ENCODE measurements at places on chromosomes 2 and 18.

- no peak for DNase-seq
Measured at GRCh38 chr2:44940732-44941464, 604 bp upstream of the SIX3 start.

DNA sequence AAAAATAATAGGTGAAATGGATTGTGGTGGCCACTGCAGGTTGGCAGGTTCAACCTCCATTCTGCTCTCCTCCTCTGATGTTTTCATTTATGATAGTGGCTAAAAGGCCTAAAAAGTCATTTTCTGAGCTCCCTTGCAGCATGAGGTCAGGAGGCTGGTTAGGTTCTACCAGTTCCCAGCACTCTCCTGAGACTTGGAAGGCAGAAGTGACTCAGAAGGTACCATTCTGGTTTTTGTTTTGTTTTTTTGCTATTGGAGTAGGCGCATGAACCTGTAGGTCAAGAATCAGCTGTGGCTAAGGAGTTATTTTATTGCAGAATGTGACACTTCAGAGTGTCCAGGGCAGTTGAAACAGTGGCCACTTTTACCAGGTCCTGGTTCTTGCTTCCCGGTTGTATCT lies 181.9 kb downstream of the CCDC102B start:
- no peak for DNase-seq

GRCh38 chr2:170647741-170648436 lies 67.2 kb upstream of the SP5 start:
- DNase-seq, result no peak

DNA sequence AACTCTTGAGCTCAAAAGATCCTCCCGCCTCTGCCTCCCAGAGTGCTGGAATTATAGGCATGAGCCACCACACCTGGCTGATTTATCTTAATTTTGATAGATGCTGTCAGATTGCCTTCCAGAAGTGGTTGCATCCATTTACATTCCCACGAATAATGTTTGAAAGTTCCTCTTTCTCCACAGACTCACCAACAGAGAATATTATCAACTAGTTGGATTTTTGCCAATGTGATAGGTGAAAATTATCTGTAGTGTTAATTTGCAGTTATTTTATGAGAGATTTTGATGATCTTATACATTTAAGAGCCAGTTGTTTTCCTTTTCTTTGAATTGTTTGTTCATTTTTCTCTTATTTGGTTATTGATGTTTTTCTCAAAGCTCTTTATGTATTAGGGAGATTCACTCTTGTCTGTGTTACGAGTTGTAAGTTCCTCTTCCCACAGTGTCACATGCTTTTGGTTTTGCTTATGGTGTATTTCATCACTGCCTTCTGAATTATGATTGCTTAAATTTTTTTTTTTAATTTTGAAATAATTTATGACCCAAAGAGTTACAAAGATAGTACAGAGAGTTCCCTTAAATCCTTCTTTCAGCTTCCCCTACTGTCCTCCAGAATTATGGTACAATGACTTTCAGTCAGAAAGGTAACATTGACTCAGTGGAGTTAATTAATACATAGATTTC lies 20.7 kb upstream of the NT5DC4 start:
- DNase-seq, result no peak

GRCh38 chr2:112217854-112218253 lies 37.0 kb downstream of the ZC3H8 start:
- DNase-seq, result no peak

DNA sequence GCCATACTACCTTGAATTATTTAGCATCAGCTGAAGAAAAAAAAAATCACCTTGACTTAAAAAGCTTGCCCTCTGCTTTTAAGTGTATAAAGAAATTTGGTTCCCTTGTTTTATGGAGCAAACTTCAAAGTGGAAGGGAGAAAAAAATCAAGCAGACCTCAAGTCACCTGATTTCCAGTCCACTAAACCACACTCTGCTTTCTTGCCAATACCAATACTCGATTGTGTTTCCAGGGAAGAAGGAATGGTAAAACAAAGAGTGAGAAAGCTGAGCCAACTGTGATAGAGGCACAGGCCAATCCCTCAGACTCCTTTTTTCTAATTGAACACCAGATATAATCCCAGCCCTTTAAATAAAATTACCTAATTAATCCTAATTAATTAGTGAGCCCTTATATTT lies 587.3 kb downstream of the ARHGAP15 start:
- no peak for DNase-seq

DNA sequence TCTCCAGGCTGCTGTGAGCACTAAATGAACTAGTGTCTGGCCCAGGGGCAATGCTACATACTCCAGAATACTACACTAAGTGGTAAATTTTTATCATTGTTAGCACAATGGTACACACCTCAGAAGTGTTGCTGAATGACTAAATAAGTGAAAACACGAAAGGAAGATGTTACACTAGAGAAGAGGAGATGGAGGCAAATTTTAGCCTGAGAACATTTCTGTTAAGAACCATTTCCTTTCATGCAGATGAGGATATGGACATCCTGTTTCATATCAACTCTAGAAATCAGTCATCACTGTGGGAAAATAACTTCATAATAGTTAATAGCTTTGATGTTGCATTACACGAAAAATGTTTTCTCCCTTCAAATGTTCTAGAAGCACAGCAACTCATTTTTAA lies 117.6 kb upstream of the STK17B start:
- no peak for DNase-seq

GRCh38 chr2:64853894-64854293 lies 135.3 kb upstream of the SLC1A4 start:
- DNase-seq, result no peak

DNA sequence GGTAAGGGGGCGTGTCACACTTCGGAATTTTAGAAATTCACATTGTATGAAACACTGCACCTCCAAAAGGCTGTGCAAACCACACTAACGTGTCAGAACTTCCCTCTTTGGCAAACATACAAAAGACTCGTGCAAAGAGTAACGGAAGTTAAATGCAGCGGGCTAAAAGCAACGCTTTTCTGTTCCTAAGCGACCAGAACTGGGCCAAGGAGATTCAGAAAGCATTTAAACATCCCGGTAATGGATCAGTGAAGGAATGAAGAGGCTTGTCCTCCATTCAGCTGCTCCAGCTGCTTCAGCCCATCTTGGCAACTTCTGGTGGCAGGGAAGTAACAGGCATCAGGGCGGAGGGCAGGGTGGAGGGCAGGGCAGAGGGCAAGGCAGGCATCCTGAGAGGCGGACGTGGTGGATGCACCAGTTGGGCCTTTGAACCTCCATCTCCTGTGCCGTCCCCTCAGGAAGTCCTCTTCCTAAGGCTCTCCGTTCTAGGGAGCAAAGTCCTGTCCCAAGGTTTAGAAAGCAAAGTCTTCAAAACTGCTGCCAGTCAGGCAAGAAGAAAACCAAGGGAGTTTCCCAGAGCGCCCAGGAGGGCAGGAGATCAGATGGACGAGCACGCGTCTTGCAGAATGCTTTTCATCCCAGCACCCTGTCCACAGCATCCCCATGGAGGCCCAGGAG lies 230.7 kb downstream of the ZNF516 start:
- DNase-seq, result no peak
